SW480 (cell line): ENCODE measurements at places on chromosomes 7 and 10.

GRCh38 chr7:158702196-158702595, 2.4 kb downstream of the NCAPG2 start:
- DNase-seq: no peak

DNA sequence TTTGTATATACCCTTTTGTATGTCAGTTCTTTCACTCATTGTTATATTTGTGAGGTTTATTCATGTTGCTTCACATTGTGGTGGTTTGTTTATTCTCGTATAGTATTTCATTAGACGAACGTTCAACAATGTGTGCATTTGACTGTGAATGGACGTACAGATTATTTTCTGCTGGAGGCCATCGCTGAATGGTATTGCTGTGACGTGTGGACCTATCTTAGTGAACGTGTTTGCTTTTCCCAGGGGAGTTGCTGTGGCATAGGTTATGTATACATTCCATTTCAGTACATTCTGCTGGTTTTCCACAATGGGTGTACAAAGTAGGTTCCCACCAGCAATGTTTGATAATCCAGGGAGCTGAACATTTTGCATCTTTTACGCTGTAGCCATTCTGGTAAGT, 31.1 kb upstream of the PLEKHS1 start:
- no peak for DNase-seq

DNA sequence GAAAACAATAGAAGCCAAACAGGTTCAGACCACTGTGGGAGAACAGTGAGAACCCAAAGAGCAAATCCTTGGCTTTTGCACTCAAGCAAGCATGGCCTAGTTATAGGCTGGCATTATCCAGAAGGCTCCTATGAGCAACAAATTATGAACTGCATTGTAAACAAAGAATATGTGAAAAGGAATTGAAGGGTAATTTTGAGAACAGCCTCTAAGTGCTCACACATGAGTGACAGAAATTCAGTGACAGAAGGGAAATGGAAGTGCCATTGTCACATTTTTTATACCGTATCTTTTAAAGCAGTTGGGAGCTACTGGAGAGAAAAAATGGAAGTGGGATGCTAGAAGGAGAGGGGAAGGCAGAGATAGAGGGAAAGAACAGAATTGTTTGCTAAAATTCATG, 114.2 kb downstream of the MACC1 start:
- DNase-seq: no peak

DNA sequence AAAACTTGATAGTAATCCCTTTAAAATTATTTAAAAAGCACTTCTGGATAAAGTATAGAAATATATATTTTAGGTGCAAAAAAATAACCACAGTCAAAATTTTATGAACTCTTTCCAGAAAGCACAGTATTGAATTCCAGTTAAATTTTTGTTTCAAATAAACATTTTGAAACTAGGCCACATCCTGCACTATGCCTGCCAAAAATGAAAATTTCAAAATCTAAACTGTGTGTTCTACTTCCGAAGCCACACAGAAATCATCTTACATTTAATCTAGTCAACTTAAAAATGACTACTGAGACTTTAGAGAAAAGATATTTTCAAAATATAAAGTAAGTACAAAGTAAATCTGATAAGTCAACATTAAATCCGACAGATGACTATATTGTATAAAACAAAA, 50.0 kb downstream of the MAGI2 start:
- no peak for DNase-seq

- no peak for DNase-seq
These were observed 136.0 kb upstream of the COL1A2 start for GRCh38 chr7:94258418-94259300.

DNA sequence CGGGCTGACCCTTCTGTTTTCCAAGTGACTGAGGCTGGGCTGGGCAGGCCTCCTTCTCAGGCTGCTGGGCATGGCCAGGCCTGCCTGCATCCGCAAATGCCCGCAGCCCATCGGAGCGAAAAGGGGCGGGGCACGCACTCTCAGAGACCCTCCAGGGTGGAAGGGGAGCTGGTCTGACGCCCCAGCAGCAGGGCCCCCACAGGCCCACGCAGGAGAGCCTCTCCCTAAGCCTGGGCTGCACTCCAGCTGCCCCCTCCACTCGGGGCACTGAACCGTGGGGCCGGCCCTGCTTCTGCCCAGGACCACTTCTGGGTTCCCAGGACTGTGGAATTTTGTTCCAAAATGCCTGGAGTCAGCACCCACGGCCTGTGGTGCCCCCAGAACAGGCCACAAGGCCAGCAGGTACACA, 9.3 kb downstream of the ADAP1 start:
- peak; percentile 57 for DNase-seq

DNA sequence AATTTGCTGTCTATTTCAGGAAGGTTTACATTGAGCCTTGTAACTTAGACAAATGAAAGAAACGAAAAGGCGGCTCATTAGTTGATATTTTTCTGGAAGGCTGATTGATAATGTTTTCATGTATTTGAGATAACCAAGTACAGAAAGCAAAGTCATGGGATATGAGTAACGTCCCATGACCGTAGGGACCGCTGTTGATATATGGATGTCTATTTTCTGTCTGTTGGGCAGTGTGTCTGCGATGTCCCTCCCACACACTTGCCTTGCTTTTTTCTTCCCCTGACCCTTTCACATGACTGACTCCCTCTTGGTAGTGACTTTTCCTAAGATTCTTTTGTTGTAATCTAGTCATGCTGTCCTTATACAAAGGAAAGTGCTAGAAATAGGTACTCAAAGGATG, 57.0 kb upstream of the GPR158 start:
- no peak for DNase-seq

- DNase-seq: no peak
These were observed 50.0 kb downstream of the LYZL2 start for GRCh38 chr10:30579574-30579973.

DNA sequence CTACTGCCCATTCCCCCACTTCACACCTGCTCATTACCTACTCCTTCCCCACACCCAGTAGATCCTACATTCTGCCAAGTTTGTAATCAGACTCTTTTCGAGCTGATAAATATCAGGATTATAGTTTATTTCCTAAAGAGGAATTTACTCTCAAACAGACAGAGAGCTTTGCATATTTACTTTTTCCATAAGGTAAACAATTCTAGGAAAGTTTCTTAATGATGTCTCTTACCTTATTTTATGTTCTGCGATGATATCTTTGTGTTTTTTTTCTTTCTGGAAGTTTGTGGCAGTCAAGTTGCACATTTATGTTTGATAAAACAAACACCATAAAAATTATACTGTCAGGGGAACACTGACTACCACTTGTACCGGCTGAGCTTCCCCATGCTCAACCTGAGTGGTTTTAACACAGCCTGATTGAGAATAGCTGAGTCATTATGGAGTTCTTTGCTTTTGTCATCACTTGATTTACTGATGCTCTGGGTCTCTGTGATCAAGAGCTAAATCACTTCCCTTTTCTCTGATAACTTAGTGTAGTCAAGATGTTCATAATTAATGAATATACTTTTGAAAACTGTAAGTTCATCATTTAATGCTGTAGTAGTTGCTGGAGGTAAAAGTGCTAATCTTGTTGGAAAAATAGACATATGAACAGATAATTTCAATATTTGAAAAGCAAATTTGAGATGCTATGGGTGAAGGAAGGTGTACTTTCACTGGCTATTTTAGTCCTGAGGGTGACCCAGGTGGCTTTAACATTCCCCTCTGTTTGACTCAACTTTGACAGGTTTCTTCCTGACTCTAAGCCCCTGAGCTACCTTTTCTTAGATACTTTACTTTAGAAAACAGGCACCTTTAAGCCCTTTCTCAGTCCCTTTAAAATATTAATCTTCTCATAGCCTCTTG, 1034.5 kb upstream of the LRRTM3 start:
- DNase-seq: no peak

GRCh38 chr7:148436571-148436970, 154.0 kb upstream of the C7orf33 start:
- DNase-seq: no peak

DNA sequence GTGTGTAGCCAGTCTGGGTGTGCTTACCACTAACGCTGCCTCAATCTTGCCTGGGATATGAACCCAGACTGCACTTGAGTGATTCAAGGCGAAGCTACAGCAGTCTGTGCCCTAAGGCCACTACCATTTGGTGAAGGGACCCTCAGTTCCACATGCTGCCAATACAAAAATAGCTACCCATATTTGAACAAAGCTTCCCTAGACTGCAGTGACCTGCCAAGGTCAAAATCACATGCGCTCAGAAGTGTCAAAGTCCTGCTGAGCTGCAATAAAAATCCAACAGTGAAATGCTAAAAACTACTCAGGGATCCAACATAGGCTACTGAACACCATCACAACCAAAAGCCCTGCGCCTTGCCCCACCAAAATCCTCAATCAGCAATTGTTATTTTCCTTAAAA, 472.3 kb upstream of the VSTM2A start:
- DNase-seq: no peak

DNA sequence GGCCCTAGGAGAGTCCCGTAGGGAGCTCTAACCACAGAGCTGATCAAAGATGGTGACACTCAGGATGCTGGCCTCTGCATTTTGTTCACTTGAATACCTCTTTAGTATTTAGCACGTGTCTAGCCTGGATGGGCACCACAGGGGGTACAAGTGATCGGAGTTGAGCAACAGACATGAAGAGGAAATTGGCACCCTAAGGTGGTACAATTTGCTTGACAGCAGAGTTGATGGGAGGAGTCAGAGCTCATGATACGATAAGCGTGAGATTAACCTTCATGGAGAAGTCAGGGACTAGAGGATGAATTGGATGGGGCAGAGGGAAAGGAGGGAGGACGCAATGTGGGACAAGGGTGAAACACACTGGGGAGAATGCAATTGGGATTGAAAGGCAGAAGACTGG, 9.9 kb upstream of the ZNF212 start:
- no peak for DNase-seq

DNA sequence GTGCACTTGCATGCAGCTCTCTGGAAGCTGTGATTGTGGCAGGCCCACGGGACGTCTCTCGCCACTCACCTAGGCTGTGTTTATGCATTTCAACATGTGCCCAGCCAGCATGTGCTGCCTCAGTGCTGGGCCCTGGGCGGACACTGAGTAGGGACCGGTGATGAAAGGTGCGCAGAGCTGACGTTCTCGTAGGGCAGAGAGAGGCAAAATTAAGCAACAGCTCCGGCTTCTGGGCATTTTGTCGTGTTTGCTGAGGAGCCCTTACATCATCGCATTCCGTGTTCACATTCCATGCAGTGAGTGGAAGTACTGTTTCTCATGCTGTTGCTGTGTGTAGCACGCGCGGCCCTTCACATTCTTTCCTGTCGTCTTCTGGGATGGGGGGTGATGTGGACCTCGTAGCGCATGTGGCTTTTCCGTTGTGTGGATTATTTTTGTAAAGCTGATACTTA, 50.5 kb downstream of the PRF1 start:
- DNase-seq: no peak

GRCh38 chr7:116873619-116874018, 11.2 kb downstream of the CAPZA2 start:
- DNase-seq: no peak

DNA sequence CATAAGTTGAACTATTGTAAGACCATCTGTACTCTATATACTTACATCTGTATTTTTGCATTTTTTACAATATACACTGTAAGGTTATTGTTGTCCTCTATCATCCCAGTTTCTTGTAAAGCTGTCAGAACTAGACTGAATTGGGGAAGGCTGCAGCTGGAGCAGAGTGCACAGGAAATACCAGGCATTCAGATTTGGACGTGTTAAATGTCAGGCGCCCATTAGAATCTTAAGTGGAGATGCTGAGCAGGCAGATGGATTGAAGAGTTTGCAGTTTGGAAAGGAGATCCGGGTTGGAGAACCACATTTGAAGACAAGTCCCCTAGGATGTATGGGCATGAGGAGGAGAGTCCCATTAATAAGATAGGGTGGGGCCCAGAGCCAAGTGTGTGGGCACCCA, 40.4 kb downstream of the MTURN start:
- no peak for DNase-seq

- peak; percentile 76 for DNase-seq
These were observed 108.1 kb upstream of the AGR3 start for GRCh38 chr7:16989811-16990413.

DNA sequence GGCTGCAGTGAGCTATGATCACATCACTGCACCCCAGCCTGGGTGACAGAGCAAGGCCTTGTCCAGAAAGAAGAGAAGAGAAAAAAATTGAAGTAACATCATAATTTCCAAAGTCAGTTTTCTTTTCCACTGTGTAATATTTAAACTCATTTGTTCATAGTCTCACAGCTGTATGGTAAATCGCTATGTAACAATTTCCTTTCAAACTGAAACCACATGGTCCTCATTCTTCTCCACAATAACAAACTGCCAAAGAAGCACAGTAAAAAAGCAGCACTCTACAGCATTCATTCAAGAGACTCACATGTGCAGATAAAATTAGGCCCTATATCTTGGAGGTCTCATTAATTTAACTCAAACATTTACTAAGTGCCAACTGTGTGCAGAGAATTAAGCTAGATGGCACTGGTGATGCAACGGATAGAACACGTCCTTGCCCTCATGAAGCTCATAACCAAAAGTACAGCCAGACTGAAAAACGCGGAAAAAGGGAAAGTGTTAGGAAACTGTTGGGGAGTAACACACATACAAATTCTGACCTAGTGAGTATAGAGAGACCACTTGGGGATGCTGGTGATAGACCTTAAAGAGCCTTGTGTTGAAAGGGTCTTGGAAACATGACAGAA, 174.0 kb upstream of the KCTD7 start:
- DNase-seq: no peak

- no peak for DNase-seq
These were observed 217.3 kb downstream of the GRID1 start for GRCh38 chr10:86149257-86149656.

GRCh38 chr10:104329735-104330134, 8.5 kb downstream of the ITPRIP start:
- DNase-seq: no peak

GRCh38 chr10:17787087-17787961, 21.8 kb upstream of the MRC1 start:
- no peak for DNase-seq

DNA sequence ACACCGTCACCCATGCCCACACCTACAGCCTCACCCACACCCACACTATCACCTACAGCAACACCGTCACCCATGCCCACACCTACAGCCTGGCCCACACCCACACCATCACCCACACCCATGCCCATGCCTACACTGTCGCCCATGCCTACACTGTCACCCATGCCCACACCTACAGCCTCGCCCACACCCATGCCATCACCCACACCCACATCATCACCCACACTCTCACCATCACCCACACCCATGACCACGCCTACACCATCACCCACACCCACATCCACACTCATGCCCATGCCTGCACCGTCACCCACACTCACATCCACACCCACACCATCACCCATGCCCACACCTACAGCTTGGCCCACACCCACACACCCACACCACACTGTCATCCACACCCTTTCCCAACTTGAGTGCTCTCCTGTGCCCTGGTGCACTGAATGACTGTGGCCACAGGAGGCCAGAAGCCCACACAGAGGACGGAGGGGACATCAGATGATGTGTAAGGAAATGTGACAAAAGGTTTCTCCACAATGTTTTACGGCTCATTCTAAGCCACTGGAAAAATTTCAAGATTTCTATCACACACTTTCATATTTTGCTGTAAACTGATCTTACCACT, 153.3 kb downstream of the WDR37 start:
- no peak for DNase-seq
